ENCODE measurements at places on chromosomes 5 and 9.

DNA sequence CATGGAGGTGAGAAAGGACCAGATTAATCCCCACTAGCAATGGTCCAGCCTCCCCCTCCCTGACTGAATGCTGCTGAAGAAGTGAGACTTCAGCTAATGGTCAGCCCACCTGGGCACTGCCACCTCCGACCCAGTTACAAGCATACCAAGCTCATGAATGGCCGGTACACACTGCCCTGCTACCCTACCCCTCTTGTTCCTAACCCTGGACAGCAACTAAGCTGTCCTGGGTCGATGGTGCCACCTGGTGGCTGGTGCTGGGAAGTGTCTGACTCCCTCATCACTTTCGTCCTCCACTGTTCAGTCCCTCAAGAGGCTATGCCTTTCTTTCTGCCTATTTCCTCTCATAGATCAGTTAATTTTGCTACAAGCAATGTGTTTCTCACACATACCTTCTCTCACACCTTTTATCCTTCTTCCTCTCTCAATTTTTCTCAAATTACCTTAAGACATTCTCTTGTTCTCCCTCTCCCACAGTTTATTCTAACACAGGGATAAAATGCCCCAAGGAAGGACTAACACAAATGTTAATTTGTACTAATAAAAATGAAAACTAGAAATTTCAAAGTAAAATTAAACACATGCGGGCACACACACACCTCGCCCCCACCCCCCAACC, 42.4 kb downstream of the PAX5 start:
- peak; percentile 67 for DNase-seq

DNA sequence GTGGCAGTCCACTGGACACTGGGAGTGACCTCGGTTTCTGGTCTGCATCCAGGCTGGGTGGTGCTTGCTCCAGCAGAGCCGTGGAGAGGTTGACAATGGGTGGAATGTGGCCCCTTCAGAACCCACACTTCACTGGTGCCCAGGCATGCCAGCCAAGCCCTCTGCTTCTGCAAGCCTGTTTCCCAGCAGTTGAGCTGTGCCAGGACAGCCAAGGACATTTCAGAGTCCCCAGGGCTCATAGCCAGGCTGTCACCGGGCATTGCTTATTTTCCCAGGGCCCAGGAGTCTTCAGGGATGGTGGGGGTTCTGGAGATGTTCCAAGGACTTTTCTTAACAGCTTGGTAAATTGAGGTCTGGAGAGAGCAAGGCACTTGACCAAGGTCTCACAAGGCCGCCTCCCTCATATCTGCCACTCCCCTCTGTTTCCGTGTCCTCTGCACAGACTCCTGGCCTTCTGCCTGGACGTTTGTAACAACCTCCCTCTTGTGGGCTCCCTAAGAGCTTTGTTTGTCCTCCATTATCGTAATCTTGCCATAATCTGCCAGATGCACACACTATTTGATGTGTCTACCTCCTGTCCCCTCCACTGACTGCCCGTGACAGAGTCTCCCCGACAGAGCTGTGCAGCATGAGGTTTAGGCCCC, 3.8 kb upstream of the NDST1 start:
- DNase-seq = no peak

DNA sequence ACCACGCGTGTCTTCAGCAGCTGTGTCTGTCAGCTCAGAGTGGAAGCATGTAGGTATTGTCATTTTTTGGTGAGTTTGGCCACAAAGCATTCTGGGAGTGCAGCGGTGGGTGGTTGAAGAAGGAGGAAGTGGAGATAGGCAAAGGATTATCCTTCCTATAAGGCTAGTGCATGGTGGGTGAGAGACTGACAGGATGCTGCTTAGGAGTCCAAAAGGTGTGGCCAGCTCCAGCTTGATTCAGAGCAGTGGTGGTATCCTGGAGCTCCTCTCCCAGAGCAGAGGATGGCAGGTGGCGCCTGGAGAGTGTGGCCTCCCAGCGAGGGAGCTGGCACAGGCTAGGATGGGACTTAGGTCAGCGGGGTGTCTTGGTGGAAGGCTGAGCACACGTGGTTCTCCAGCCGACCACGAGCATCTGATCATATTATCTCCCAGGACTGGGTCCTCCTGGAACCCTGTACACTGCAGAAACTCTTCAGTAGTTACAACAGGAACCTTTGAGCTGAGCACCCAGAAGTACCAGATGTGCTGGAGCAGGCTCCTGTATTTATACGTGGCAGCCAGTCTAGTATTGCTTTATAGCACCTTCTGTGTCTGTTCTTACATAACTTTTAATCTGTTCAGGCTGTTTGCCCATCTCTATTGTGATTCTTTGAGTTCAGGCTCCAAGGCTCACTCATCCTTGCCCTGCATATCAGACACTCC, 29.6 kb downstream of the MAML1 start:
- DNase-seq = no peak

- peak; percentile 63 for DNase-seq
Observed at GRCh38 chr9:34437006-34437925, 21.1 kb downstream of the FAM219A start.

DNA sequence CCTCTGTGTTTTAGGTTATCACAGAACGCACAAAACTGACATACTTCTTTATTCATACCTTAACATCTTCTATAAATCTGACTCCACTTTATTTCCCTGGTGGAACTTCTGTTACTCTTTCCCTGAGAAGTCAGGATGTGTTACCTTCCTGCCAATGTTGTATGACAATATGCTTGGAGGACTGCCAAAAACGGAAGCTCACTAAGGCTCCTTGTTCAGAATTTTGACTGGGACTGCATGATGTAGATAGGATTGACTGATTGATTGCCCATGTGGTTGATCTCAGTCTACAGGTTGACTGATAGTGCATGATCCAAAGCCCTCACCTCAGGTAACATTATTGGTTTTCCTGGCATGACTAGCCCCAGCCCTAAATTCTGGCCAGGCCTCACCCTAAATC, 319.4 kb downstream of the TLR4 start:
- no peak for DNase-seq

DNA sequence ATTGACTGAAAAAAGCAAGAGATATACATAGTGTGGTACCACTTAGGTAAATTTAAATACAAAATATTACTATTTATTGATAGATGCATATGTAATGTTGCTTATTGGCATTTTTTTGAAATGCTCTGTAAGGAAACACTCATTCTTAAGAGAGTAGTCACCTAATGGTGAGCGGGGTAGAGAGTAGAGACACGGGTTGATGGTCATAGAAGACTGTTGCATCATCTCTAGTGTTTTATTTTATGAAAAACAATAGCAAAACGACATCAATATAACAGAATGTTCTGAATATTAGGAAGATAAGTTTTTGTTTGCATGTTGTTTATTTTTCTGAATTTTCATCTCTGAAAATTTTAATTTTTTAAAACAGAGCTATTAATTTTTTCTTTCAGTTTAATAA, 4.0 kb downstream of the SRP19 start:
- no peak for DNase-seq

DNA sequence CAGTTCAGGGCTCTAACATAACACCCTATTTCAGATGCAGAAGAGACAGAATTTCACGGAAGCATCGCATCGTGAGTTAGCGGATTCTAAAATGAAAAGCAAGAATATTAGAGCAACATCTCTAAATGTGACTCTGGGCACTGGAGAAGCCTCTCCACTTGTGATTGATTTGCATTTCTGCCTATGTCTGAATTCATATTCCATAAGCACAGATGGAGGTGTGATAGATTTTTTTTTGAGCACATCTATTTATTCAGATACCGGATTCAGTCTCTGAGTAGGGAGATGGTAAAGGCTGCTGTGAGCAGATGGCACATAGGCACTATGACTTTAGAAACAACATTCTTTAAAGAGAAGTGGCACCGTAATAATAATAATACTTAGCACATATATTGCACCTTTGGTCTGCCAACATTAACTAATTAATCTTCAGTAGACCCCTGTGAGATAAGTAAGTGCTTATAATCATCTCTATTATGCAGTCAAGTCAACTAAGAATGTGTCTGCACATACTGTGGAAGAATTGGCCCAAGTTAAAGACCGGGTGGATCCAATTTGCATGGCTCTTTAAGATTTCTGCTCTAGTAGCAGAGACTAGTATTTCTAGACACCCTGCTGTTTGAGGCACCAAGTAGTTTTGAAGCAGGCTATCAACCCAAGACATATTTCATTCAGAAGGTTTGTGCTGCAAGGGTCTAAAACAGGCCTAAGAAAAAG, 685.0 kb downstream of the CETN3 start:
- no peak for DNase-seq

- DNase-seq = no peak
Observed at GRCh38 chr5:43049236-43049635, 9.1 kb upstream of the ANXA2R start.

- DNase-seq = no peak
Observed at GRCh38 chr5:134552301-134552700, 26.8 kb downstream of the JADE2 start.

DNA sequence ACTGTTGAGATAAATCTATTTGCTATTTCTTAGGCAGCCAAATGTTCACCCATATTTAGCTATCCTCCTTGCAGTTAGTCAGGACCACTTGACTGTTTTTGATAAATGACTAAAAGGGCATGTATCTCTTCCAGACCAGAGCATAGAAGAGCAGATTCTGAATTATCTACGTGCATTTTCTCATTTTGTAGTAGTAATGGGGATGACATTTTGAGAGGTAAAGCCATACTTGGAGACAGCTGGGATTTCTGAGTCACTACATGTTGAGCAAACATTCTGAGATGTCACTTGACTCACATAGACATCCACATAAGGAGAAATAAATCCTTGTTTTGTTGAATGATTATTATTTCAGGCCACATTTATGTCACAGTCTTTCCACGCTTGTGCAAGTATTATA, 297.6 kb downstream of the CDH10 start:
- no peak for DNase-seq

DNA sequence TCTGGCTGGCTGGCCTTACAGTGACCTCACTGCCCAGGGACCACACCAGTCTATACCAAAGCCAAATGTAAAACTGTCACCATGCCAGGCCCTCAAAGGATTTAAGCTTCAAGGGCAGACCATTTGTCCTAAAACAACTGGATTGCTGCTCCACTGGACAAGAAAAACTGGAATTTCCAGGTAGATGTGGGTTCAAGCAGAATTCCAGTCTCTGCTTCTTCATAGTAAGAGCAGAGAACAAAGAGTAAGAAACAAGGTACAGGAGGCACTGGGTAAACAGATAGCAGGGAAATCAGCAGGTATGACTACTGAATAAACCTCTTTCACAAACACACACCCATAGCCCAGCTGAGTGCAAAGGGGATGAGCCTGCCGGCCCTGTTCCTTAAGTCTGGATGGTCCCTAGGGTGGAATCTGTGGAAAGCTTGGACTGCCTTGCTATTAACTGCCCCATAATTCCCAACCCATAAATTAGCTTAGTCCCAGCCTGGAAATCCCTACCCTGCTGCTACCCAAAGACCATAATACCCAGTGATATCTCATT, 5.5 kb downstream of the B4GALT1 start:
- DNase-seq = peak; percentile 16

DNA sequence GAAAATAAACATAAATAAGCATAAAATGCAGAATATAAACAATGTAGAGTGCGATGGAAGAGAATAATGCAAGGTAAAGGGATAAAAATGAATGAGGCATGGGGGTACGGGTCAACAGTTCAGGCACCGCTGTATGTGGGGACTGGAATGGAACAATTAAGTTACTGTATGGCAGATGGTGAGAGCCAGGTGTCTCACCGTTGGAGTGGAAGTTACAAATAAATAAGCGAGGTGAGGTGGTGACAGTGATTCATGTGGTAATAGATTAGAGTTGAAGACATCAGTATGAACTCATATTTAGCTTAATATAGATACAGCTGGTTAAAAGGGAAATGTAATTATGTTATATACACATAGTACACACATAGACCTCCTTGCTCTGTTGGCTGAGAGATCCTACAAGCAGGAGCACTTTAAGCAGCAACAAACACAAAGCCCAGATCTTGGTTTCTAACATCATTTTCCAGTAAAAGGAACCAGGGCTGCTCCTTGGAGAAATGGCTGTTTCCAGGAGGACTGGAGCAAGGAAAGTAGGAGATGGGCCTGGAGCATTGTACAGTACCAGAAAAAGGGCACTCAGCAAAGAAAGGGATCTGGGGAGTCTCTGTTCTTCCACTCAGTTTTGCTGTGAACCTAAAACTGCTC, 2.4 kb upstream of the OMD start:
- DNase-seq = no peak

DNA sequence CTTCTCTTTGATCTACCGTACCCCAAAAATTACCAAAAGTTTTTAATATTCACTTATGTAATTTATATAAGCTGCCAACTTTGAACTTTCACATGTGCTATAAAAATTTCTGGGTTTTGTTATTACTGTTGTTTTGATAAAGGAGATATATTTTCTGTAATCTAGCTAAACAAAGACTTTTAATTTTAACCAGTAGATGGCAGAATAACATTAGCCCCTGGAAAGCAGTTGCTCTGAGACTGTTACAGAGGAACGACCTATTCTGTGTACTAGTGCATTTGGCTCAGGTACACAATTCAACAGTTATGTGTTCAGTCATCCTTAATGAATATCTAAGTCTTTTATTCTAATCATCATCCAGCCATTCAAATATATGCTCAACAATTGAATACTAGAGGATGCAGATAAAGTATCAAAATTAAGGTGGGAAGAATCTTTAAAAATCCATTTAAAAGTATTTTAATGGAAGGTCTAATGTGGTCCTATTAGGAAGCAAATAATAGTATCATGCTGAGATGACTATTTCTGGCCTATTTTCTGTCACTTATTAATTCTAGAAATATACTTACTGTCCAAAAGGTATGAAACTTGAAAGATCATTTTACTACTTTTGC, 8.6 kb downstream of the KLHL9 start:
- DNase-seq = no peak

DNA sequence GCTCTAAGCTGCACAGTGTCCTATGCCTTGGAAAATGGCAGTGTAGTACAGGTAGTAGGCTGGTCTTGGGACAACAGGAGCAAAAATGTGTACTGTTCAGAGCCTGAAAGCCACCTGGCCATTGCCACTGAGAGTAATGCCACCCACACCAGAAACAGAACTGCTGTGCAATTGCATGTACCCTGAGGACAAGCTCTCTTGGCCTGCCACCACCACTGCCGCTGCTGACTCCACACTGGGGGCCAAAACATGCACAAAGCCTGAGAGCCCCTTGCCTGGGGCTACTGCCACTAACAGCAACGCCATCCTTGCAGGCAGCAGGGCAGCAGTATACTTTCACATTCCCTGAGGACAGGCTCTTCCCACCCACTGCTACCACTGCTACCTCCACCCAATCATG, 251.9 kb upstream of the CDH12 start:
- DNase-seq = no peak

DNA sequence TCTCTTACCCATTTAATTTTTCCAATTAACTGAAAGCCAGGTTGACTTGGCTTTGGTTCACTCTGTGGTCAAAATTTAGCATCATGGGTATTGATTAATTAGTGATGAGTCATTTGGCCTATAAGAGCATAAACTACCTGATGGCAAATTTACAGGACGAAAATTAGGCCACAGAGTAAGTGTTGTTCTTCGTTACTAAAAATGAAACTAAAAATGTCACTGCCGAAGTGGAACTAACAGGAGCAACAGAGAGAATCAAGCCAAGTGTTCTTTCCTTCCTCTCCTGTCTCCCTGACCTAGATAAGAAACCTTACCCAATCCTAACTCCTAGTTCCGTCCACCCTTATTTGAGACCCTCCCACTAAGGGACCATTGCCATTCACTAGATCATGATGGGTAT, 176.9 kb downstream of the RAB3C start:
- no peak for DNase-seq

Measured in stimulated activated CD4-positive, alpha-beta T cell treated with anti-CD3 and anti-CD28 coated beads, Interleukin-2, amount 100 ng/mL, for 24 hours (primary cell).